ENCODE measurements at places on chromosomes 7 and 10.

DNA sequence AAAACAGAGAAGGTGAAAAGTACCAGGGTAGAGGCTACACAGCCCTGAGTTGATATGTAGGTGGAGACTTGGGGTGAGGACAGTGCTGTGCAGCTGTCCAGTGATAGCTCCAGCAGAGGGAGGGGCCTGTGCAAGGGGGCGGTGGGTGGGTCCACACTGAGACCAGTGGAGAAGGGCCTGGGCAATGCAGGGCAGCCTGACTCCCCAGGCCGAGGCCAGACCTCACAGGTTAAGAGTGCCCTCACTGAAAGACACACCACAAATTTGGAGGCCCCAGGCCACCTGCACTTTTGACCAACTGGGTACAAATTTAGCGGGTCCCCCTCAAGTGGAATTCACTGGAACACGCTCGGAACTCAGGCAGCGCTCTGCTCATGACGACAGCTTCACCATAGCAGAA lies 6.7 kb upstream of the RASGEF1A start:
- DNase-seq = no peak

DNA sequence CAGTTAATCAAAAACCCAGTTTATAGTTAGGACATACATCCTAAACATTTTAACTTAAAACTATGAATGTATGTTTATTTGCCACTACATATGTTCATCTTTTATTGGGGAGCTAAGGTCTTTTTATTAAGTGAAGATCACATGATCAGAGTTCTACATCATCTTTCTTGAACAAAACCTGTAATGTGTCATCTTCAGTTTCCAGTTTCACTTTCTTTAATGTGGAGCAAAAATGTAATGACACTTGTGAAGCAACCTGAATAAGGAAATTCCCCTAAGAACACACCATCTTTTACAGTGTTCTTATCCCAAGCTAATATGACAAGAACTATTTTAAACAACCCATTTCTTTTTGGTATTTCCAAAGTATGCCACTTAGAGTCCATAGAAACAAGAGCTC lies 166.7 kb upstream of the BET1 start:
- DNase-seq = no peak

DNA sequence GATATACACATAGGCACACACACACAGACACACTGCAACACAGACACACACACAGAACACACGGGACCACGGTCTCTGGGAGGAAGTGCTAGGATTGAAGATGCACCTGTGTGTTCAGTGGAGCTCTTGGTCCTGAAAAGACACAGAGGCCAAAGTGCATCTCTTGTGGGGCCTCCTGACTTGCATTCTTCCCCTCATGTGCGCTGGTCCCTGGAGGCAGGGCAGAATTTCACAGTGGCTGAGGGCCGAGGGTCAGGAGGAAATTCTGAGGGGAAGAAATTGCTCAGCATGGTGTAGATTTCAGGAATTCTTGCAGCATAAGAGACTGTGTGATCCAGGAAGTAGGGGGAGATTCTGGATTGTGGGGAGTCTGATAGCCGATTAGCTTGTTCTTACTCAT lies 35.9 kb downstream of the WDFY4 start:
- DNase-seq = no peak

GRCh38 chr7:106216923-106217542 lies 67.8 kb downstream of the NAMPT start:
- DNase-seq = no peak

DNA sequence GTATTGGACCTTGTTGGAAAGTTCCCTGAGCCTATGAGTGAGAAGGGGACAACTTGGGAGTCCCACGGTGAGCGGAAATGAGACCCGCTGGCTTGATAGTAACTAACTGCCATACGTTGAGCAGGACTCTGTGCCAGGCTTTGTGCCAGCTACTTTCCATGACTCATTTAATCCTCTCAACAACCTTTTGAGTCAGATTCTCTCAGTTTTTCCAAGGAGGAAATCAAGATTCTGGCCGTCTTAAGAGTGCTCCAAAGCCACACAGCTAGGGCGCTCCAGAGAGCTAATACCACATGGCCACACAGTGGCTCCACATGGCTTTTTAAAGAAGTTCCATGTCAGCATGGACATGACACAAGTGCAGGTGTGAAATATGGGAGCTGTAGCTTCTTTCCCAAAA lies 55.7 kb downstream of the NOD1 start:
- DNase-seq = no peak

- no peak for DNase-seq
Observed at GRCh38 chr10:115164220-115164619, 71.1 kb downstream of the ATRNL1 start.

DNA sequence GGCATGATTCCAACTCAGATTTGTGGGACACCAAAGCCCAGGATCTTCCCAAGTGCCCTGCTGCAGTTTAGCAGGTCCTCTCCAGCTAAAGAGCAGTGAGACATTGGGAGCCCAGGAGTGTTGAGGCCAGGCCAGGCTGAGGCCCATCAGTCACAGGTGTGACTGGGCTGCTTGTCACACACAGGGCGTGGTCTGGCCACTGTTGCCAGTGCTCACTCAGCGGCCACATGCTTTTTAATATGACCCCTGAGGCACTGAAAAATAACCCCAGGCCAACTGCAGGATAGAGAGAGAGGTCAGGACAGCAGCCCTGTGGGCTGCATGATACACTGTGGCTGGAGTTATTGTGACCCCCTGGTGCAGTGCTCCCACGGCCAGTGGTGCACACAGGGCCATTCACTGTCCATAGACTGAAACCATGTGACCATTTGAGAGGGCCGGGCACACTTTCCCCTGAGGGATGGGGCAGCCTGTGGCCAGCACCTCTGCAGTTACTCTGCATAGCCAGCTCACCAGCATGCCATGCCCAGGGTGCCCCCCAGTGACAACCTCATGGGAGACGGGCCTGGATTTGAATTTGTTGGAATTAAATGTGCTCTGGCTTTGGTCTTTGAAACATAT lies 4.2 kb downstream of the GDF2 start:
- DNase-seq = no peak

GRCh38 chr10:103706762-103707161 lies 148.6 kb downstream of the SH3PXD2A start:
- no peak for DNase-seq

DNA sequence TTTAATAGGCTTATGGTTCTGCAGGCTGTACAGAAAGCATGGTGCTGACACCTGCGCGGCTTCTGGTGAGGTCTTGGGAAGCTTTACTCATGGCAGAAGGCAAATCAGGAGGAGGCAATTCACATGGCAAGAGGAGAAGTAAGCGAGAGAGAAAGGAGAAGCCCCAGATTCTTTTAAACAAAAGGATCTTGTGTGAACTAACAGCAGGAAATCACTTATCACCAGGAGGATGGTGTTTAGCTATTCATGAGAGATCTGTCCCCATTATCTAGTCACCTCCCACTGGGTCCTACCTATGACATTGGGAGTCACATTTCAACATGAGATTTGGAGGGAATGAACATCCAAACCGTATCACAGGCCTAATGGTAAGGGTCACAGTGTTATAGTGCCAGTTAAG lies 678.0 kb upstream of the KCND2 start:
- DNase-seq = no peak

- DNase-seq = no peak
Observed at GRCh38 chr10:132536241-132536876, 1.2 kb upstream of the INPP5A start.

GRCh38 chr7:131090886-131091692 lies 236.6 kb upstream of the MKLN1 start:
- DNase-seq = no peak

- no peak for DNase-seq
Observed at GRCh38 chr7:159105066-159105780, 39.4 kb downstream of the VIPR2 start.

DNA sequence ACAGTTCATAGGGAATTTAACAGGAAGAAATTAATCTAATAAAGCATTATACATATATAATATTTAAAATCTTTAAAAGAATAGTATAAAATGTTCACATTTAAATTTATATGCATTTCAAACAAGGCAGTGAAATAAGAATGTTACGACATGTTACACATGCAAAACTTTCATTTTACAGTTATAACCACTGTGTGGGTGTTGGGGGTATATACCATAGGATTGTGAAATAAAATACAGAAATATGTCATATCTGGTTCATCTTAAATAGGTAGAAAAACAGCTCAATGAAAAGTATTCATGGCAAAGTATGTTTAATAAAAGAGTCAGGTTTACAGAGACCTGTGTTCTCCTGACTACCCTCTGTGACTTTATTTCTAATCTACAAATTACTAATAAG lies 45.6 kb downstream of the CHCHD3 start:
- no peak for DNase-seq

- no peak for DNase-seq
Observed at GRCh38 chr10:110680273-110681020, 36.3 kb downstream of the RBM20 start.

DNA sequence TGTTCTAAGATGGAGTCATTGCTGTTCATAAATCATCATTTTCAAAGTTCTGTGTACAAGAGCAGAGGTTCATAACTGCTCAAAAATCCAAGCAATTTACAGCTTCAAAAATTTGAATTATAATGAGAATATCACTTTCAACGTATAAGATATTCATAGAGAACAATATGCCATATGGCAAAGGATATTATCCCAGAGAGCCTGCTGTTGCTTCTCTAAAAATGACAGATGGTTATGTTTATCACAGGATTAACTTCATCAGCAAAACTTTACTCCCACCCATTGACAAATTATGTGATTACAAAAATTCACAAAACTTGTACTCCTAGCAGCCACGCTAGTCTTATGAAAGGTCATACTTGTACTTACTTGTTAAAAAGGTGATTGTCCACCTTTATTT lies 105.1 kb downstream of the PIP4K2A start:
- no peak for DNase-seq

DNA sequence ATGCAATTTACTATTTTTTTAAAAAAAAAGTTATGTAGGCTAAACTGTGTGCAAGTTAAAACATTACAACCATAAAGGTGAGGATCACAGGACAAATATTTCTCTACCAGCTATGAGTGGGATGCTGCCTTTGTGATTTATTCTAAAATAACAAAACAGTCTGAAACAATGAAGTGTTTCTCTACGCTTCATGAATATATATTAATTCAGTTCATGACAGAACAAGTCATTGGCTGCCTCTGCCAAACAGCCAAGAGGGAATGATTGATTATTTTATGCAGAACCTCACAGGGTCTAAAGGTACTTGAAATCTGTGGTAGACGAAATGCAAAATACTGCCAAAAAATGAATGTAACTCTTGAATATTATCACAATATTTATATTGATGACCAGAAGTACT lies 29.0 kb upstream of the SOSTDC1 start:
- DNase-seq = no peak

GRCh38 chr10:15489431-15489830 lies 118.3 kb upstream of the FAM171A1 start:
- DNase-seq = no peak

- no peak for DNase-seq
Observed at GRCh38 chr7:44760034-44760580, 11.5 kb downstream of the ZMIZ2 start.

GRCh38 chr7:30923009-30923773 lies 11.5 kb downstream of the AQP1 start:
- DNase-seq = no peak

DNA sequence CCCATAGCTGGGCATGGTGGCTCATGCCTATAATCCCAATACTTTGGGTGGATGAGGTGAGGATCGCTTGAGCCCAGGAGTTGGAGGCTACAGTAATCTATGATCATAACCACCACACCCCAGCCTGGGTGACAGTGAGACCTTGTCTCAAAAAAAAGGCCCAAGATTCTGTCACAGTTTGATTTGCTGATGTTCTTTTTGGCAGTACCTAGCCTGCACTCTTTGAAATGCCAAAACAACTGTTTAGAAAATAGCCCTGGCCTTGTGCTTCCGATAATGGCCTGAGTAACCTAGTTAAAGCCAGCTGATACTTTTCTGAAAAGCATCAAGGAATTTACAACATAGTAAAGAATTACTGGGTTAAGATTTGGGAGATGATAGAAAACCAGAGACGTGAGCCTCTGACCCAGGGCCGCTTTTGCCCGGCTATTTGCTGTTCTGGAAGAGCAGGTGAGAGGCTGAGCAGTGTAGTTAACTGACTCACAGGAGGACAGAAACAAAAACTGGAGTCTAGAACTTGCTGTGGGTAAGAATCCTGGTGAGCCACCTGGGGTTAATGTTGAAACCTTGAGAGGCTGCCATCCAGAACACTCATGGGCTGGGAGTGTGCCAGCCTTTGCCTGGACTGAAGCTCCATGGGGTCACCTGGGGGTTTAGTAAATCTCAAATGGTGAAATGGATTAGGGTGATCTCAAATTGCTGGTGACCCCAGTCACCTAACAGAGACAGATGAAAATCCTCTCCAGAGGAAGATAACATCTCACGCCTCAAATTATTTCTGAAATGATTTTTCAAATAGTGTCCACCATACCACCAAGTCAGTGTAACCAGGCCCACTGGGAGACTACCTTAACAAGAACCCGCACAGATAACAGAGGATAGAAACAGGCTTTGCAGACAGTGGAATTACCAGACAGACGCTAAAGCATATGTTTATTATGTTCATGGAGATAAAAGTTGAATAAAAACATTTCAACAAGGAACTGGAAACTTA lies 51.8 kb downstream of the GALNT11 start:
- no peak for DNase-seq

DNA sequence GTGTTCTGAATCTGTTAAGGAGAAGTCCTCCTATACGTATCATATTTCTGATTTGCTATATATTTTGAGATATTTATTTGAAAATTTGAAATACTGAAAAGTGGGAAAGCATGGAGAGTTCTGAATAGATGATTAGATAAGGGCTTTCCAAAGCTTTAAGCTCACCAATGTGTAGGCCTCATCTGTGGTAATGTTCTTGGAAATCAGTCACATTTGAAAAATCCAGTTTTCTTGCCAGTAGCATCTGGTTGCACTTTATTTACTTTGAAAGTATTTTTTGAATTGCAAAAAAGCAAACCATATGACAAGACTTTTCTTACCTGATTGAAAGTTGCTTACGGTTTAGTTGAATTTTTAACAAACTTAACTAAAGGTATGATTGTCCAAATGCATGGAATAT lies 21.7 kb downstream of the ADD3 start:
- no peak for DNase-seq

GRCh38 chr10:97267671-97268070 lies 24.8 kb downstream of the ARHGAP19 start:
- no peak for DNase-seq

- no peak for DNase-seq
Observed at GRCh38 chr7:121076350-121077164, 88.0 kb downstream of the CPED1 start.

DNA sequence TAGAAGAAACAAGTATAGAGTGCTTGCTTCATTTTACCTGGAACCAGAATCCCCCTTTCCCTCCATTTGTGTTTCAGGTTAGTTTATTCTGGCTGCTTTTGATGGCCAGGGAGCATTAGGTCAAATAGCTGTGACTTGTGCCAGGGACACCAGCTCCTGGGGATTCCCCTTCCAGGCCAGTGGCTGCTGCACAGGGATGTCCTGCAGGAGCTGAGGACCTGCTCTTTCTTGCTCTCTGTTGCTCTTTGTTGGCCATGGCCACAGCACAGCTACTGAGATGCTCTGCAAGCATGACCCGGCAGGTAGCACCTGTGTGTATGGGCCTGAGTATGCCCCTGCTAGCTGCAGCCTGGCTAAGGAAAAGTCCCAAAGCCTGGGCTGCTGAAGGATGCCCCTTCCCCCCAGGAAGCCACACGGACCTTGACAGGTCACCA lies 208.9 kb downstream of the EBF3 start:
- no peak for DNase-seq
